ENCODE measurements at places on chromosomes 6 and 20.

GRCh38 chr20:62708591-62709536 lies at the start of gene NTSR1:
NTSR1 (plus strand) TSS chr20:62708836; CDS start chr20:62709208, 372 bp downstream.
- DNase-seq = no peak

- DNase-seq = peak; percentile 16
Measured at GRCh38 chr6:23316131-23316530, 746.8 kb downstream of the HDGFL1 start.

GRCh38 chr6:53326372-53327016 lies 22.3 kb downstream of the ELOVL5 start:
- peak; percentile 95 for DNase-seq

- no peak for DNase-seq
Measured at GRCh38 chr6:31357886-31358285, 907 bp upstream of the HLA-B start.

- no peak for DNase-seq
Measured at GRCh38 chr6:116206231-116206903, 47.5 kb downstream of the TSPYL4 start.

- DNase-seq = no peak
Measured at GRCh38 chr6:9025796-9026394, 590.5 kb upstream of the SLC35B3 start.

DNA sequence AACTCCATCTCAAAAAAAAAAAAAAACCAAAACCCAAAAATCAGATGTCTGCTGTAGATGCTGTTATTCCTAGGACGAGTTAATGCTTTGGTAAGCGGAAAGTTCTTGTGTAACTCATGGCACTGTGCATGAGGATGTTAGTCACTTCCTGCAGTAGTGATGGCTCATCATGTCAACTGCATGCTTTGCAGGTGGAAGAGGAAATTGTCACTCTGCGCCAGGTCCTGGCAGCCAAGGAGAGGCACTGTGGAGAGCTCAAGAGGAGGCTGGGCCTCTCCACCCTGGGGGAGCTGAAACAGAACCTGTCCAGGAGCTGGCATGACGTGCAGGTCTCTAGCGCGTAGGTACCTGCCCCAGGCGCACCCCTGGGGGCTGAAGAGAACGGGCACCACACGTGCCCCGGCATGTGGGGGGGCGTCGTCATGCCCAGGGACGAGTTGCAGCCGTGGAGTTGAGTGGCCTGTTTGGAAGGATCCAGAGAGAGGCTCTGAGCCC lies 8.5 kb downstream of the TPD52L2 start:
- peak; percentile 85 for DNase-seq

DNA sequence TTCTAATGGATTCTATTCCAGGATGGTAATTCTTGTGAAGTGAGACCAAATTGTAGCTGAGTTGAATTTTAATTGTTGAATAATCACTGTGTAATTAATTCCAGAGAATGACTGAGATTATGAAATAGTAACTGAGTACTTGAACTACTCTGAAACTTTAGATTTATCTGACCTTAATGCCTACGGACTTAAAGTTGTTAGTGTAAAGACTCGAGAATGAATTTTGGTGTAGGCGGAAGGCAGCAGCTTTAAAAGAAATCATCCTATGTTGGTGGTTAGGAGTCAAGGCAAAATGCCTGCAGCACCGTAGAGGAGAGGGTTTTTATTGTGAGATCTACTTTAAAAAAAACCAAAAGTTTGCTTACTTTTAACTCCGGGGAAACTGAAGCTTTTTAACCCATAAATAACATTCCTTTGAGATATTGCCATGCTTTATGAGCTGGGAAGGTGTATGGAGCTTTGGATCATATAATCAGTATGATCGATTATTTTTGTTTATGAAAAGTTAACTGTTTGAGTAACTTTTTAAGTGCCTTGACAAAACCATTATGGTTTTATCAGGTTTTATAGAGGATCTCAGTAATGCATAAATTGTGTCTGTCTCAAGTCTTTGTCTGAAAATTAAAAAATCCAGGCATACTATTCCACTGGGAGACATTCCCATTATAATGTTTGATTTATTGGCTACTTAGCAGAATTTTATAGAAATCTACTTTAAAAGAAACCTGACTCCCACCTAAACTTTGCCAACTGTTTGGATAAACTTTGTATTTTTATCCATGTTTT lies 46.1 kb downstream of the MYO6 start:
- DNase-seq = no peak

GRCh38 chr20:50208085-50208491 lies 17.5 kb downstream of the CEBPB start:
- DNase-seq = no peak

GRCh38 chr6:15472621-15473020 lies 190.2 kb downstream of the DTNBP1 start:
- no peak for DNase-seq

GRCh38 chr20:19073584-19074218 lies 138.7 kb upstream of the SLC24A3 start:
- DNase-seq = peak; percentile 34

DNA sequence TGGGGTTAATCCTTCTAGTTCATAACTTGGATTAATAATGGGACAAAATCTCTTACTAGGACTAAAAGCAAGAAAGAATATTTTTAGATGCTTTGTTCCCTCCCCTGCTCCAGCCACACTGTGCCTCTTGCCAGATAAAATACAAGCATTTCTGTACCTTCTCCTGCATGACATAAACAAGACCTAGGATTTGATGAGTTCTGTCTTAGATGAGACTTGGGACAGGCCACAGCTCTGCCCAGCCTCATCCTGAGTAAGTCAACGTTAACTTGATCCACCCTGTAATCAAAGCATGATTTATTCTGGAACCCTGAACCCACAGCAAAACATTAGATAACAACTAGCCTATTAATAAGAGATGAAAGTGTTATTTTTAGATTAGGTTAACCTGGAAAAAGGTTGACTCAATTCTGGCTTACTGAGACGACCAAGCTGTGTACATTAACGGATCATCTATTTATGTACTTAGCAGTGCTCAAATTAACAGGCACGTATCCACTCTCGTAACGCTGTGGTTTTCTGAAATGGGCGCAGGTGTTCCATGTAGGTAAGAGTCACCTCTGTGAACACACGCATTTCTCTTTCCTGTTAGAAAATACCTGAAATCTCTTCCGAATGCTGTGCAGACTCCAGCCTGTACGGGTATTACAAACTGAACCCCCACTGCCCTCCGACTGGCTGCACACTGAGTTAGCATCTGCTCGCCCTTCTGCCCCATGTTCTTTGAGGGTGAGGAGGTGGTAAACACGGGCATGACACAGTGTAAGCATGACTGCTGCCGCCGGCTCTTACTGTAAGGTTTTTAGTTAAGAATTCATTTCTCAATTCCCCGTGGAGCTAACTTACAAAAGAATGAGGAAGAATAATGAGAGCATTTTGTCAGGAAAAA lies 132.1 kb upstream of the FOXQ1 start:
- no peak for DNase-seq

GRCh38 chr20:42920776-42921175 lies 268.9 kb downstream of the PTPRT start:
- no peak for DNase-seq

- DNase-seq = no peak
Measured at GRCh38 chr20:13936781-13937576, 53.4 kb downstream of the SEL1L2 start.

- DNase-seq = no peak
Measured at GRCh38 chr6:132253906-132254305, 147.4 kb downstream of the MOXD1 start.

DNA sequence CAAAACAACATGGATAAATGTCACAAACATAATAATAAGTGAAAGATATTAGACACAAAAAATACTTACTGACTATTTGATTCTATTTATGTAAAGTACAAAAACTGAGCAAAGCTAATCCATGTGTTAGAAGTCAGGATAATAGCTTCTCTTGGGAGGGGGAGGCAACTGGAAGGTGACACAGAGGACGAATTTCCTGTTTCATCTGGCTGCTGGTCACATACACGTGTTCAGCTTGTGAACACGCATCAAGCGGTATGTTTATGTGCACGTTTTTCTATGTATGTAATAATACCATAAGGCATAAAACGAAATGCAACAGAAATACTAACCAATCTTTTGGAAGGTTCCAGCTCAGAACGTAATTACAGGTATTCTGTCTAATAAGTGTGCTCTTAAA lies 54.3 kb downstream of the MKKS start:
- DNase-seq = no peak

GRCh38 chr6:134936931-134937330 lies 13.0 kb downstream of the ALDH8A1 start:
- no peak for DNase-seq

DNA sequence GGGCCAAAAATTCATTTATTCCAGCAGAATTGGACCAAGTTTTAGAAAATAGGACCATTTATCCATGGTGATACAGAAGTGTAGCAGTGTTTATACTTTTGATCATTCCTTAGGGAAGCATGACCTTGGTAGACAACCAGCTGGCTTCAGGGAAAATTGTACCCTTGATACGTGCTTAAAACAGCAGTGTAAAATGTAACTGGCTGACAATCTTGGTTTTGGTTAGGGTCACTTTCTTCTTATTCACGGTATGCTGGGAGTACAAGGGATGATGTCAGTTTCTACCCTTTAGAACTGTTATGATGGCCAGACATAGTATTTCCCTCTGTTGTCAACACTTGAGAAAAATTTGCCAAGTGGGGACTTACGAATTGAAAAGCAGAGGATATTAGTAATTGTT lies 157.1 kb downstream of the BCKDHB start:
- DNase-seq = no peak

DNA sequence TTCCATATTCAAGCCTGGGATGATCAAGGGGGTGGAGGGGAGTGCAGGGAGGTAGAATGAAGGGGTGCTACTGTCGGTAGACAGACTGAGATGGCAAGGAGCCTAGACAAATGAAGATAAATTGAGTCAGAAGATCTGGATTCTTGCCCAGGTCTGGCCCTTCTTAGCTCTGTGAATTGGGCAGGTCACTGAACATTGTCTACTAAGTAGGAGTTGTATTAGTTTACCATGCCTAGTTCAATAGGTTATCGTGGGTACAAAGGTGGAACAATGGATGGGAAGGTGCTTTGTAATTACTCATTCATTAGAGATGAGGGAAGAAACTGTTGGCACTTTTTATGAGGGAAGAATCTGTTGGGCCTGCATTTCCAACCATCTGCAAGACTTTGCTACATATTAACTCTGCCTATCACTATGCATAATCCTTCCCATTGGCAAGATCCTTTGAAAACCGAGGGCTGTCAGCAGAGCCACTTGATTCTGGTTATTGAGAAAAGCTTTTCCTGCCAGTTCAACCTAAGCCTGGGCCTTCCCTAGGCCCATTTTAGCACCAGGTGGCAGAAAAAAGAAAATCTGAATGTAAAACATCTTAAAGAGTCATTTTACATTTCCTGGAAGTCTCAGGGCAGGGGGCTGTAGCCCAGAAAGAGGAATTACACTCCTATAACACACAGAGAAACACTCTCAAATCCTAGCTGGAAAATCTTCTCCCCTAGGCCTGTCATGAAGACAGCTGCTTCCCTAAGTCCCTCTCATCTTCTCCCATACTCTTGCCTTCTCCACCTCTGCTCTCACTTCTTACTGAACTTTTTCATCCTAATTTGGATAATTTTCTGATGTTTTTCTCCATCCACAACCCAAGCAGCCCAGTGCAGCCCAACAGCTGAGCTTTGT lies 103.5 kb downstream of the CD24 start:
- DNase-seq = no peak

GRCh38 chr20:51411870-51412269 lies 130.6 kb downstream of the NFATC2 start:
- DNase-seq = no peak
